ENCODE measurements at places on chromosomes 2 and 18. TPM values are rescaled to one million over a fixed set of nuclear protein-coding genes. Genes with fewer than 3 reads are reported as not detected.

The FZD7 gene
- not detected for polyA plus RNA-seq

GRCh38 chr2:225030203-225030602 is 12.1 kb downstream of the DOCK10 start:
- DNase-seq: no peak

DNA sequence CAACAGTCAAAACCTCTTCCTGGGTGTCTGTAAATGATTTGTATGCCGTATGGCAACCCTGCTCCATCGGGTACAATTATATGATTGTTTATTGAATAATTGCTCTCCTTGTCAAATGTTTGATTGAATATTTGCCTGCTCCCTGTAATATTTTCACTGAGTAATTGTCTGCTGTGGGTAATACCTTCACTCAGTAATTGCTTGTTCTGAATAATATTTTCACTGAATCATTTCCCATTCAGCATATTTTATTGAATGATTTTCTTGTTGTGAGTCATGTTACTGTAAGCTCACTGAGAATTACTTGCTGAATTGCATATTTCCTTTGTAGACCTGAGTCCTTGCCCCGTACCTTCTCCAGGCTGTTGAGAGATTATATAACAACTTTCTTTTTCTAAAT is 535.2 kb downstream of the METTL4 start:
- DNase-seq: no peak

DNA sequence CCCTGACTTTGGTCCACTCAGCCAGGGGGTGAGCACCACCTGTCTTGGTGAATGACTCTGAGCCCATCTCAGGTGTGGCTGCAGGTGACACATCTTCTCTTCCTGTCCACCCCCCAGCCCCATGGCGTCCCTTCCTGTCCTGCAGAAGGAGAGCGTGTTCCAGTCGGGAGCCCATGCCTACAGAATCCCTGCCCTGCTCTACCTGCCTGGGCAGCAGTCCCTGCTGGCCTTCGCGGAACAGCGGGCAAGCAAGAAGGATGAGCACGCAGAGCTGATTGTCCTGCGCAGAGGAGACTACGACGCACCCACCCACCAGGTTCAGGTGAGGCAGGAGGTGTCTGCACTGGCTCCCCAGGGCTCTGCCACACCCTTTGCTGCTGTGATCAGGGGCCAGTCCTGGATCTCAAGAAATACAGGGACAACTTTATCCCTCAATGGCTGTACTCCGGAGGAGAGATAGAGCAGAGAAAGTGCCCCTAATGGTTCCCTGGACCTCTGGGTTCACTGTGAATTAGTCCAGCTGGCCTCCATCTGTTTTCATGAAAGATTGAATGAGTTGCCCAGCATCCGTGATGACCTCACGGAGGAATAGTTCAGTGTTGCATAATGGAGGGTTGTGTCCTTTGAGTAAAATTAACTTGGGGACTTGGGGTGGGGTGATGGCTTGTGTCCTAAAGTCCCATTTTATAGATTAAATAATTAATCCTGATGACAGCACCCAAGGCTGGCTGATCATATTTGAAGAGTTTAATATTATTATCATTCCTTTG is at the start of gene NEU2:
NEU2 (plus strand) TSS at position 122 of the 770 bp plus-strand sequence; CDS start at position 122, 0 bp downstream.
- no peak for DNase-seq

- no peak for DNase-seq
Observed at GRCh38 chr2:162267496-162267895, 24.3 kb upstream of the FAP start.

- peak; percentile 48 for DNase-seq
Observed at GRCh38 chr2:42238644-42239288, 69.6 kb downstream of the EML4 start.
